ENCODE measurements at places on chromosomes 3 and 15.

DNA sequence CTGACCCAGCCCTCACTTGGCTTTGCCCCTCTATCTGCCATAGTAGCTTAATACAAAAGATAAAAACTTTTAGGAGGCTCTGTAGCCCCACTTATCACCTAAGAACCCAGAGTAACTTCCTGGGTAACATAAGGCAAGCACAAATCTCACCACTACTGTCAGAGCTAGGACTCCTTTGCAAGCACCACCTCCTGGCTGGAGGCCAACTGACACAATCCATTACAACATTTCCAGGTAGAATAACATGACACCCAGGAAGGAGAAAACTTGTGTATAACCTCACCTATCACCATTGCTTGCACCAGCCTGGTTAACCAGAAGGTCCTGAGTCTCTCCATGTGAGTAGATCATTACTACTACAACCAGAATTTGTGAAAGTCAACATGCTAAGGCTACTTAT, 230.0 kb downstream of the TUSC7 start:
- no peak for ATAC-seq

DNA sequence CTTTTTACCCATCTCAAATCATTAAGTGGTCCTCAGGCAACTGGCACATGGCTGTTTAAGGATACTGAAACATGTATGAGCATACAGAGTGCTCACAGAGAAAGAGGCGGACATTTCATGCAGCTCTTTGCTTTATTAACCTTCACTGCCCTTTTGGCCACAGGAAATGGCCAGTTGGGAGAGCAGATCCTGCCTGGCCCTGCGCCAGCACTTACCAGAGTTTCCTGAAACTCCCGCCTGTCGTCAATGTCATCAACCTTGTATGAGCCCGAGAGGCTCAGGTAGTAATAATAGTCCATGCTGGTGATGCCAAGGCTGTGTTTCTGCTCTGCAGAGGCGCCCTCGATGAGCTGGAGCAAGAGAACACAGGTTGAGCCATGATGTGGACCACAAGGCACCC, 17.8 kb downstream of the LDHAL6B start:
- no peak for ATAC-seq

DNA sequence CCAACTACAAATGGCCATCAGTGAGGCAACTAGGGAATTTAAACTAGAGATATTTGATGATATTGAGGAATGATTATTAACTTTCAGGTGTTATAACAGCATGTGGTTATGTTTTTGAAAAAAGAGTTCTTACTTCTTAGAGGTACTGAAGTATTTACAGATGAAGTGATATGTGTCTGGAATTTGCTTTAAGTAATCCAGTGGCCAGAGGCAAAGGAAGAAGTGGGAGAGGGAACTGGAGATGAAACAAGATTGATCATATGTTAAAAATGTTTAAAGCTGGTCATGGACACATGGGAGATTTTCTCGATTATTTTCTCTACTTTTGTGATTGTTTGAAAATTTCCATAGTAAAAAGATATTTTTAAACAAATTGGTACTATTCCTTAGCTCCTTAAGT, 53.3 kb upstream of the SLCO2A1 start:
- ATAC-seq: no peak

GRCh38 chr3:183508821-183509220, 46.7 kb downstream of the KLHL6 start:
- ATAC-seq: no peak

DNA sequence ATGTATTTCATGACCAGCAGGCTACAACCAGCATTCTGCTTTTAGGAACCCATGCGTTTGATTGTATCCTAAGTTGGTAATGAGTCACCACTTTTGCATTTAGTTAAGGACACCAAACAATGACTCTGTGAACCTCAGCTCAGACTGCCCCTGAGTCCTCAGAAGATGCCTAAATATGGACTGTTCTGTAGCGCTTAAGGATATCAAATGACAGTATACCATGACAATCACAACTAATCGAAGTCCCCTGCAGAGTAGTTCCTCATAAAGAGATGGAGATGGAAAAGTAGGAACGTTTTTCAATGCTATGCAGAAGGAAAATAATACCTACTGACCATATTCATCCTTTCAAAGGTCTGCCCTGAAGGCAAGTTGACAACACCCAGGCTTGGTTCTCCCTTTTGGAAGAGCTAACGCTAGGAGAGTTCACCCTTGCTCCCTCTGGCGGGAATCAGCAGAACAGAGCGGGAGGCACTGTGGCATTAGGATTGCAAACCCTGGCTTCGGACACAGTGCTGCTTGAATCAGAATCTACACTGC, 508.6 kb downstream of the FHIT start:
- ATAC-seq: no peak

- no peak for ATAC-seq
Observed at GRCh38 chr3:185250247-185250646, 3.6 kb downstream of the EHHADH start.

- peak; percentile 57 for ATAC-seq
Observed at GRCh38 chr3:161939918-161940620, 443.5 kb downstream of the OTOL1 start.

- no peak for ATAC-seq
Observed at GRCh38 chr3:150005243-150006112, 34.8 kb upstream of the PFN2 start.

GRCh38 chr3:108103886-108104797, 13.3 kb upstream of the CD47 start:
- no peak for ATAC-seq

DNA sequence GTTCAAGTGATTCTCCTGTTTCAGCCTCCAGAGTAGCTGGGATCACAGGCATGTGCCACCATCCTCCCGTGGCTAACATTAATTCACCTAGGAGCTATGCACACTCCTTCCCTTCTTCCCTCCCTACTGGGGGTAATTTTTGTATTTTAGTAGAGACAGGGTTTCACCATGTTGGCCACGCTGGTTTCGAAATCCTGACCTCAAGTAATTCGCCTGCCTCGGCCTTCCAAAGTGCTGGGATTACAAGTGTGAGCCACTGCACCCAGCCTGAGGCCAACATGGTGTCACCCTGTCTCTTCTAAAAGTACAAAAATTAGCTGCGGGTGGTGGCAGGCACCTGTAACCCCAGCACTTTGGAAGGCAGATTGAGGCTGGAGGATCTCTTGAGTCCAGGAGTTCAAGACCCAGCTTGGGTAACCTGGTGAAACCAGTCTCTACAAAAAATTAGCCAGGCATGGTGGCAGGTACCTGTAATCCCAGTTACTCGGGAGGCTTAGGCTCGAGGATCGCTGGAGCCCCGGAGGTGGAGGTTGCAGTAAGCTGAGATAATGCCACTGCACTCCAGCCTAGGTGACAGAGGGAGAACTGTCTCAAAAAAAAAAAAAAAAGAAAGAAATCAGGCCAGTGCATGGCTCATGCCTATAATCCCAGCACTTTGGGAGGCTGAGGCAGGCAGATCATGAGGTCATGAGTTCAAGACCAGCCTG, 6.1 kb downstream of the RNU5B-1 start:
- no peak for ATAC-seq

DNA sequence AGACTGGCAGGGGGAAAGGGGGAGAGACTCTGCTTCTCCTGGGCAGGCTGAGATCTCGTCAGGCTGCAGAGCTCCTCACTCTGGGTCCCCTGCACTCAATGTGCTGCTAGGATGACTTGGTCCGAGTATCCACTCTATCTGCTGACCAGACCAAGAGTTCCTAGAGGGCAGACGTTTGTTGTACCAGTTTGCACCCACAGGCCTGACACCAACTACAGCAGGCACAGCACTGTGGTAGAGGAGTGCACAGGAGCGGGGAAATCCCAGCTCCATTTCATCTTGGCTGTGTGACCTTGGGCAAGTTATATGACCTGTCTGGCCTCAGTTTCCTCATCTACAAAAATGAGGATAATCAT, 29.0 kb downstream of the CCDC12 start:
- no peak for ATAC-seq

- ATAC-seq: no peak
Observed at GRCh38 chr3:20353286-20353685, 167.3 kb upstream of the SGO1 start.
